ENCODE measurements at places on chromosomes 5 and 9.

GRCh38 chr5:151595411-151595826, 4.3 kb upstream of the FAT2 start:
- ATAC-seq, result no peak

GRCh38 chr5:38228914-38229313, 29.4 kb upstream of the EGFLAM start:
- no peak for ATAC-seq

- no peak for ATAC-seq
Observed at GRCh38 chr5:171537070-171537849, 117.8 kb downstream of the FGF18 start.

DNA sequence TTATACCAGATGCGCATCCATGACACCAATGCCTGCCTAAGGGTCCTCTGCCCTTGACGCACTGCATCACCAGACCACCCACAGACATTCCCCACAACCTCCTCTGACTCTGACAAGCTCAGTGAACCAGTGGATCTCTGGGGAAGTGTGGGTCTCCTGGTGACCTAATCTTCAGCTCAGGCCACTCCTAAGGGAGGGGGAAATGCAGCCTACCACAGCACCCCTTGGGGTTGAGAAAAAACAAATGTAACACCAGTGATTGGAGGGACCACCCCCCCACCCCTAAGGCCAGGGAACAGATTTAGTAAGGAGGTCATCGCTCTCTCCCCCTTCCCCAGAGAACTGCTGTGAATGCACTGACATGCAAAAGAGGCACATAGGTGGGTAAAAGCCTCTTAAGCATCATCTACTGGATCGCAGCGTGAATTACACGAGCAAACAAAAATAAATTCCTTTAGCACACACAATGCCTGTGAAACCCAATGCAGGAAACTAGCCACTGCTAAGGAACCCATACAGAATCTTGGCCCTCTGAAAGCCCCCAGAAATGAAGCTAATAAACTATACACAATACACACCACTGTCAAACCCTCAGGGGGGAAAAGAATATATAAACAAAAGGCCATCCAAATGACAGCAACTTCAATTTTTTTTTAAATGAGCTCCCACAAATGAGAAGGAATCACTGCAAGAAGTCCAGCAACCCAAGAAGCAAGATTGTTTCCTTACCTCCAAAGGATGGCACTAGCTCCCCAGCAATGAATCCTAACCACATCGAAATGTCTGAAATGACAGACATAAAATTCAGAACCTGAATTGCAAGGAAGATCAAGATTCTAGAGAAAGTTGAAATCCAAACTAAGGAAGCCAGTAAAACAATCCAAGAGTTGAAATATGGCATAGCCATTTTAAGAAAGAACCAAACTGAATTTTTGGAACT, 513.7 kb upstream of the PTGER4 start:
- no peak for ATAC-seq

- no peak for ATAC-seq
Observed at GRCh38 chr9:28287455-28287854, 714.2 kb upstream of the C9orf72 start.

GRCh38 chr5:163533223-163533622, 27.8 kb downstream of the MAT2B start:
- no peak for ATAC-seq

DNA sequence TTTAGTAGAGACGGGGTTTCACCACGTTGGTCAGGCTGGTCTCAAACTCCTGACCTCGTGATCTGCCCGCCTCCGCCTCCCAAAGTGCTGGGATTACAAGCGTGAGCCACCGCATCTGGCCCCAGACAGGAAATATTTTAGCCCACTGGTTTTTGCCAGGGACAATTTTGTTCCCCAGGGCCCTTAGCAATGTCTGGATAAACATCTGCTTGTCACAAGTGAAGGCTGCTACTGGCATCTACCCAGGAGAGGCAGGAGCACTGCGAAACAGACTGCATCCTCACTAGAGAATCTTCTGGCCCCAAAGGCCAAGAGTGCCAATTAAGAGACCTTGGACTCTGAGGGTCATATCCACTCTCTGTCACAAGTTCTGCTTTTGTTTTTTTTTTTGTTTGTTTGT, 2.4 kb upstream of the TPRN start:
- no peak for ATAC-seq

GRCh38 chr5:149936700-149937091, 7.9 kb downstream of the PDE6A start:
- no peak for ATAC-seq

DNA sequence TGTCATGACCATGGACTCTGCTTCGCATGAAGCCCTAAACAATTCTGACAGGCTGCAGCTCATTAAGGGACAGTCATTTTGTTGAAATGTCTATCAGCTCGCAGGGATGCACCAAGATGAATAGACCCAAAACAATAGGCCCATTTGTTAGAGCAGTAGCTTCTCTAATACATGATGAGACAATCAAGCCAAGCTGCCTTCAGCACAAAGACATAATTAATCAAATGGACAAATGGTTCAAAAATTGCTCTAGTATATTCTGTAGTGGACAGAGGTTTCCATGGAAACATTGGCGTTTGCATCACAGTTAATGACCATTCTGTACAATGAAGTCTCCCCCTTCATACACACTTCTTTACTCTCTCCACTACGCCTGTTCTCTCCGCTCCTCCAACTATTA, 274.6 kb downstream of the ANXA1 start:
- ATAC-seq, result no peak

DNA sequence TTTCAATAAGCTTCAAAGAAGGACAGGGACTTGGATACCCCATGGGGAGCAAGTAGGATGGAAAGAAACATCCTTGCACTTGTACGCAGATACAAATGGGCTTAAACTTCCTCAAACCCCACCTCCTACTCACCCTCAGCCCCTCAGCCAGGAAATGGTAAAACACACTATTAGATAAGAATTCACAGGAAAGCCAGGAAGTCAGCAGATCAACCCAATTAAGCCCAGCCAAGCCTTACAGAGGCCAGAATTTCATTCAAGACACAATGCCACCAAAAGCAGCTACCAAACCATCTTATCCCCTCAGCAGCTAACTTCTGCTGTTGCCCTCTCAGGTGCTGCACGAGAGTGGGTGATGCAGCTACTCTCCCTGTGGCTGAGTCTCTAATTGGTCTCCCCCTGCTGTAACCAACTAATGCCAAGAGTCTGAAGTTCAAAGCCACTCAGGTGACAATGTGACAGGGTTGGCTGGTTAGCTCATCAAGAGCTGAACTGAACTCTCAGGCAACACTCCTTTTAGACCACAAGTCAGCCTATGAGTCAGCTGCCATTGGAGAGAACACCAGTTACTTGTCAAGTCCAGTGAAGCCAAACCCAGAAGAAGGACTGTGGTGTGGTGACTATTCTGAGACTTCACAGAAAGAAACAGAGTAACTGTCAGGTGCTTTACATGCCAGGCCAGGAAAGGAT, 201.9 kb downstream of the ZNF608 start:
- ATAC-seq, result no peak

- ATAC-seq, result no peak
Observed at GRCh38 chr9:19281801-19282200, 51.3 kb downstream of the DENND4C start.

Data from gastroesophageal sphincter (tissue), 4 donors.